Germinal center (tissue), 1 donor: ENCODE measurements at places on chromosomes 16 and 17.

GRCh38 chr16:474420-475122 lies 49.1 kb downstream of the RAB11FIP3 start:
- DNase-seq, result no peak

DNA sequence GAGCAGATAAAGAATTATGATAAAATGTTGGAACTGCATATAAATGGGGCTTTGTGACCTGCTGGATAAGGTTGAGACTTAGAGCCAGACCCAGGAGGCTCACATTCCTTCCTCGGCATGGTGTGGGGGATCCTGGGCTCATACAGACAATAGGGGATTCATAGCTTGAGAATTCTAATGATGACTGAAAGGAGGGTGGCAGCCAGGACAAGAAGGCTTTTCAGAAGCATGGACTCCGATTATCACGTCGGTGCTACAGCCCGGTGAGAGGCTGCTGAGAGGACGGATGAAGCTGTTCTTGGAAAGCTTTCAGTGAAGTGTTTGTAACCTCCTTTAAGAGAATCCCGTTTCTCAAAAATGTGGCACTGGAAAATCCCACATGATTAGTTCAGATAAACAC lies 167.2 kb downstream of the ANKFN1 start:
- DNase-seq, result no peak

DNA sequence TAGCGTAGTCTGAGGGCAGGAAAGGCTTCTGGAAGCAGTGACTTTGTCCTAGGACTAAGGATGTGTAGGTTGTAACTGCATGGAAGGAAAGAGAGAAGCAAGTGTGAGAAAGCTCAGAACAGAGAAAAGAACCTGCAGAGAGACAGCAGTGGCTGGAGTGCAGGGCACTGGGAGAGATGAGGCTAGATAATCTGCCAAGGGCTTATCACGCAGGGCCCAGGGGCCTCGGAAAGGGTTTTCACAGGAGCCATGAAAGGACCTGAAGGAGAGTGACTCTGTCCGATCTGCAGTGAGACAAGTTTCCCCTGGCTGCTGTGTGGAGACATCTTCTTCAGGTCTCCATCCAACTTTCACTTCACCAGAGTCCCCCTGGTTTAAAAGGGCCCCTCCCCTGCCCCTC lies 7.1 kb upstream of the SRCAP start:
- DNase-seq, result no peak

- DNase-seq, result no peak
Observed at GRCh38 chr17:57242148-57242547, 14.2 kb upstream of the MSI2 start.

DNA sequence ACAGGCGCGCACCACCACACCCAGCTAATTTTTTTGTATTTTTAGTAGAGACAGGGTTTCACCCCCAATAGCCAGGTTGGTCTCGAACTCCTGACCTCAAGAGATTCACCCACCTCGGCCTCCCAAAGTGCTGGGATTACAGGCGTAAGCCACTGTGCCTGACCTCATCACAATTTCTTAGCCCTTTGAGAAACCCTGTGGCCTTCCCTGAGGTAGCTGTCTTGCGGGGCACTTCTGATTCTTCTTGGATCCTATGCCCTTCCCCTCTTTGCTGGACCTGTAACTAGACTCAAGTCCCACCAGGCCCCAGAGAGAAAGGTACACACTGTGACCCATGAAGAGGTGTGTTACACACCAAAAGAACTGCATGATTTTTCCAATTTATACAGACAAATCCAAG lies 13.5 kb upstream of the CETP start:
- DNase-seq, result no peak

- no peak for DNase-seq
Observed at GRCh38 chr16:54128629-54129234, 157.9 kb downstream of the IRX3 start.

- DNase-seq, result no peak
Observed at GRCh38 chr17:73697872-73698271, 53.6 kb upstream of the SDK2 start.

- DNase-seq, result no peak
Observed at GRCh38 chr17:75428543-75429469, 23.3 kb upstream of the GRB2 start.

GRCh38 chr16:66621973-66622372 lies 17.5 kb downstream of the CMTM3 start:
- no peak for DNase-seq

- no peak for DNase-seq
Observed at GRCh38 chr16:10113248-10113647, 69.0 kb downstream of the GRIN2A start.

GRCh38 chr16:89720551-89720812 lies 216 bp downstream of the VPS9D1 start:
- DNase-seq, result no peak

- no peak for DNase-seq
Observed at GRCh38 chr17:18984273-18985114, 20.1 kb downstream of the FAM83G start.

GRCh38 chr16:24759006-24759405 lies 29.6 kb downstream of the TNRC6A start:
- no peak for DNase-seq

DNA sequence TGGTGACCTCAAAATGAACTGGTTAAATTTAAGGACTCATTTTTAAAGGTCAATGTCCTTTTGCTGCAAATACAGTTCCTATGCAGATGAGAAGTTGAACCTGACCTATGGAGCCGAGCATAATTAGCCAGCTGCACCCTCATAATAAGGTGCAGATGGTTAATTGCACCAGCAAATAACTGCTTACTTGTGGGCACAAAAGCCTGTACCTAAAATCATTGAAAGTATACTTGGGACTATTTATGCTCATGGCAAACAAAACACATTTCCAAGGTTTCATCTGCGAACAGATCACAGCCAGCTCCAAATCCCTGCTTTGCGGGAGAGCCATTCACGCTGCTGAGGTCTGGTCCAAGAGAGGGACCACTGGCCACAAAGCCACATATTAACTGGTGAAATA lies 13.0 kb downstream of the HYDIN start:
- DNase-seq, result no peak

- DNase-seq, result no peak
Observed at GRCh38 chr16:2022723-2023091, 3.1 kb downstream of the NPW start.

DNA sequence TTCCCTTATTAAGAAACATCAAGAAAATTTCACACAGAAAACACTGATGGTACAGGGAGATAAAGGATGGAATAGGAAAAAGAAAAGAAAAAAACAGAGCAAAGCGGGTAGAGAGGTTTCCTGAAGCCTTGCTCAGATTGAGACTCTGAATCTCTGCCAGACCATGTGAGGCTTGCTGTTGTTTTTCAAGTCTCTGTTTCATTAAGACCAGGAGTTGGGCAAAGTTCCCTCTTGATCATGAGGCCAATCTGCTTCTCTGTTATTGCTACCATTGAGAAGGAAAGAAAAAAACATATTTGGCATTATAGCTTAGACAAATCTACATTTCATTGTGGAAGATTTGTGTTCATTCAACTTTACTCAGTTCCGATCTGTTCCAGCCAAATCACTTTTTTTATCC lies 201.6 kb upstream of the SOX9 start:
- no peak for DNase-seq

- no peak for DNase-seq
Observed at GRCh38 chr16:48914070-48914469, 304.1 kb upstream of the N4BP1 start.

DNA sequence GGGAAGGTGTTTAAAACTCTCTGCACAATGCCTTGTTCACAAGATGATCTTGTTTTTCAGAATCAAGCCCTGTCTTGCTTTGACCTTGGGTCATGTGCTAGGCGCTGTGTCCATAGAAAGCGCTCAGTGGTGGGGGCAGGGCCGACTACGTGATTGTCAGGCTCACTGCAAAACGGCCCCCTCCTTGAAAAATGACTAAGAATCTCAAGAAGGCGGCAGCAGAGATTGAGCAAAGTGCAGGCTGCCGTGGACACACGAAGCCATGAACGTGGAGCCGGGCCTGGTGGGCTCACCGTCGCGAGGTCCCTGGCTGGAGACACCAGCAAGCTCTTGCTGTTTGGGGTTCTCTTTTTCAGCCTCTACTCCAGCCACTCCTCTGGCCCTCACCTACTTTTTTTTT lies 10.2 kb downstream of the ATP2C2 start:
- DNase-seq, result no peak

- no peak for DNase-seq
Observed at GRCh38 chr17:82678265-82678891, 20.1 kb downstream of the RAB40B start.

GRCh38 chr17:14458724-14459123 lies 157.8 kb downstream of the HS3ST3B1 start:
- no peak for DNase-seq

DNA sequence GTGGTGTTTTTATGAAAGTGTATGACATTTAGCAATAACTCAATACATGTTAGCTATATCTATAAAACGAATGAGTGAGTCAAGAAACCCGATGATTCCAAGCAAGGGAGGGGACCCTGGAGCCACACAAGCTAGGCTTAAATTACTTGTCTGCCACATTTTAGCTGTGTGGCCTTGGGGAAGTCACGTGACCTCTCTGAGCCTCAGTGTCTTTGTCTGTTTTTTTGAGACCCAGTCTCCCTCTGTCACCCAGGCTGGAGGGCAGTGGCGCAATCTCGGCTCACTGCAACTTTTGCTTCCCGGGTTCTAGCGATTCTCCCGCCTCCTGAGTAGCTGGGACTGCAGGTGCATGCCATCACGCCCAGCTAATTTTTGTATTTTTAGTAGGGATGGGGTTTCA lies 20.1 kb upstream of the GCSH start:
- no peak for DNase-seq

DNA sequence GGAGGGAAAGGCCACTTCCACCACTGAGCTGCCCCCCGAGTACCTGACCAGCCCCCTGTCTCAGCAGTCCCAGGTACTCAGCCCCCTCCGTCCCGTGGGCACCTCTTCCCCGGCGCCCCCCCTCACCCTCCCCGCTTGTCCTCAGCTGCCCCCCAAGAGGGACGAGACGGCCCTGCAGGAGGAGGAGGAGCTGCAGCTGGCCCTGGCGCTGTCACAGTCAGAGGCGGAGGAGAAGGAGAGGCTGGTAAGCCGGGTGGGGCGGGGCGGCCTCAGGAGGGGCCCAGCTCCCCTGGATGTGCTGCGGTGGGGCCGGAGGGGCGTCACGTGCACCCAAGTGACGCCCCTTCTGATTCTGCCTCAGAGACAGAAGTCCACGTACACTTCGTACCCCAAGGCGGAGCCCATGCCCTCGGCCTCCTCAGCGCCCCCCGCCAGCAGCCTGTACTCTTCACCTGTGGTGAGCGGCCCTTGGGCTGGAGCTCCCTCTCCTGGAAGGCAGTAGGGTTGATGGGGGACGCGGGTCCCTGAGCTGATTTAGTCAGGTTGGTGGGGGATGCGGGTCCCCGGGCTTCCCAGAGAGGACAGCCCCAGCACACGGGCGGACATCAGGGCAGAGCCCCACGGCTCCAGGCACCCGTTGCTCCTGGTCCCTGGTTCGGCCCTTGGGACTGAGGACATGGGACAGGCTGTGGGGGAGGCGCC lies 9.5 kb upstream of the MRPL12 start:
- no peak for DNase-seq

DNA sequence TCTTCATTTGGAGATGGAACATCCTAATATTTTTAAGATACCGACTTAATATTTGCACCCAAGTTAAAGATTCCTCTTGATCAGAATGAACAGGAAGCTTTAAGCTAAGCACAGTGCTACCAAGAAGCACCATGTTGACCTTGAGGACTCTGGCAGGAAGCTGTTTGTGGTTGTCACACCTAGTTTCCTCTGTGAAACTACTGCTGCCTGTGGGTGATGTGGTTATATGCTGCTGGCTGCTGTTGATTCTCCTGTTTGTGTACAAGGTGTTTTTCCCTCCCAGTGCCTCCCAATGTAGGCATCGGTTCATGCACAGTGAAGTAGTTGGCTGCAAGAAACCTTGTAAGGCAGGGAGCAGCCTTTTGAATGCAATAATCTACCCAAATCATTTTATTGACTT lies 23.4 kb downstream of the RBL2 start:
- DNase-seq, result peak; percentile 47

- peak; percentile 80 for DNase-seq
Observed at GRCh38 chr17:30093463-30094147, 23.0 kb upstream of the NSRP1 start.

- no peak for DNase-seq
Observed at GRCh38 chr16:12362482-12363458, 386.2 kb downstream of the SNX29 start.

DNA sequence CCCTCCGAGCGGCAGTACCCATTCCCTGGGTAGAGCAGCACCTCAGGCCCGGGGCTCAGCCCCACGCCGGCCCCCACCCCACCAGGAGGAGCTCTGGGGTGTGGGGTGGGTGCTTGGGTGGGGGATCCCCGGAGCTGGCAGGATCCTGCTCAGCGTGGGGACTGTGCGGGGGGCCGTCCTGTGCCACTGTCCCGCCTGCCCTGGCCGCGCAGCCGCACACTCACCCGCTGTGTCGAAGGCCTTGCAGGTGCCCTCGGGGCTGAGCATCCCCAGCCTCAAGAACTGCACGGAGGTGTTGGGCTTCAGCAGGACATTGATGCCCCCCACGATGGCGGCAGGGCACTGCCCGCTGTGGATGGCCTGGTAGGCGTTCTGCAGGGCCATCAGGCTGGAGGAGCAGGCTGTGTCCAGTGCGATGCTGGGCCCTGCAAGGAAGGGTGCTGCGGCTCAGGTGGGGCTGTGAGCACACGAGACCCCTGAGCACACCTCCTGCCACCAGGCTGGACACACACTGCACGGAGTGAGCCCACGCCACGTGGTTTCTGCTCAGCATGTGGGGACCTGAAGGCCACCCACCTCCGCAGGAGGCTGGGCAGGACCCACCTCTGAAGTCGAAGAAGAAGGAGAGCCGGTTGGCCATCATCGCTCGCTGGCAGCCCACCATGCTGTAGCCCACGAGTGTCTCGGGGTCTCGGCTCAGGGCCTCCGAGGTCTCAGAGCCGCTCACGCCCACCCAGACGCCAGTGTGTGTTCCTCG lies 4.9 kb downstream of the FASN start:
- no peak for DNase-seq

DNA sequence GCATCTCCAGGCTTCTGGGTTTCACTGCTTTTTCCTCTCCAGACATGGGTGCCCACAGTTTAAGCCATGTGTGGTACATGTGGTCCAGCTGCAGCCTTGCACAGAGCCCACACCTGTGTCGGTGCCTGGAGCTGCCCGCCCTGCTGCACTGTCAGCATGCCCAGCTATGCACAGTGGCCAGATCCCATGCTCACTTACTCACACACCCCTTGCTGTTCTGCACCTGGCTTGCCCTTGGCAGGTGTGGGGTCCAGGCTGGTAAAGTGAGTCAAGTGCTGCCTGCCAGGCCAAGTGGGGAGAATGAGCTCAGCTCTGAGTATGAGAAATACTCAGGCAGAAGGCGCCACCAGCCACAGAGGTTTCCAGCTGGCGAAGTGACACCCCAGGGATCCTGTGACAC lies 739.9 kb downstream of the CDH11 start:
- no peak for DNase-seq

- DNase-seq, result no peak
Observed at GRCh38 chr17:44200478-44201155, 933 bp upstream of the ATXN7L3 start.

DNA sequence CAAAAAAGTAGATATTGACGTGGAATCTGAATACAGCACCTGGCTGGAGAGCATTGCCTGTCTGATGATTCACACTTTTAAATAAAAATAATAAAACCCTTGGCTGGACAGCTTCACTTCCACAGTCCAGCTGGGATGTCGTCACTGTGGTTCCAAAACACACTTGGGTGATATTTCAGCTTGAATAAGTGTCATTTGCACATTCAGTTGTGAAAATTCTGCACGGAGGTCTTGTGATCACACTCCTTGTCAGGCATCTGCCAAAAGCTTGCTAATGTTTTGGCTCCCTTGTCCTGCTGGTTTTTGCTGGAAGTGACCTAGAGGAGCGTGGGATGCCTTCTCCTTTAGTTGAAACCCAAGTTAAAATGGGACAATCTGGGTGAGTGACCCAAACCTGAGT lies 60.7 kb downstream of the PCTP start:
- DNase-seq, result no peak

GRCh38 chr17:47878203-47879027 lies 17.6 kb upstream of the SP2 start:
- DNase-seq, result no peak
